ENCODE measurements at places on chromosomes 12 and 14.

DNA sequence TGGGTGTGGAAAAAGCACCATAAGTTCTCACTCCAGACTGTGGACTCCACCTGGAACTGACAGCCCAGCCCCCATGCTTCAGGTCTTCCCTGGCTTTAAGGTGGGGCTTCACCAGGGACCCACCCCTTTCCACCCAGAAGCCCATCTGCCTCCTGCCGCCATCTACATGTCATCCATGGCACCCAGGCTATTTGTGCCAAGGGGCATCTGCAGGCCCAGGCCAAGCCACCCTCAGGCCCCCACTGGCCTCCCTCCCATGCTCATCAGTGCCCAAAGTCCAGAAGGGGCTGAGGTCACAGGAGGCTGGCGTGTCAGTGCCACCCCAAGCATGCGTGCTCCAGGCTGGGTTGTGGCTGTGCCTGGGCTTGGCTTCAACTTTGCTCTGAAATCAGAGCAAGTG, 212.2 kb upstream of the DIO3 start:
- DNase-seq, result no peak

GRCh38 chr14:32397861-32398640, 69.0 kb downstream of the AKAP6 start:
- DNase-seq, result no peak

DNA sequence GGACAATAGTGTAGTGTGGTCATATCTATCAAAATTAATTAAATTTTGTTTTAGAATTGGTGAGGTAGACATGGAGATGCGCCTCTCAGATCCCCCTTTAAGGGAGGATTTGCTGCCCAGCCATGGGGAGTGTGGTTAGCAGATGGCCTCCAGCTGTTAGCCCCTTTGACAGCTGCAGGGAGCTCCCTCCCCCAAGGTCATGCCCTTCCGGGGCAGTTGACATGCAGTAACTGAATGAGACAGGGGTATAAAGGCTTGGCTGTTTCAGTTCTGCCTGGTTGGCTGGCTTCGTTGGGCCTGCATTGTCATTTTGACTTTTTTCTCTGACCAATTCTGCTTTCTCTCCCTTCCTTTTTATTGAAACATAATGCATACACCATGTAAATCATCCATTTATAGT, 291.5 kb upstream of the SRRM4 start:
- DNase-seq, result no peak

- DNase-seq, result no peak
Measured at GRCh38 chr14:70646705-70647104, 5.0 kb downstream of the TTC9 start.

DNA sequence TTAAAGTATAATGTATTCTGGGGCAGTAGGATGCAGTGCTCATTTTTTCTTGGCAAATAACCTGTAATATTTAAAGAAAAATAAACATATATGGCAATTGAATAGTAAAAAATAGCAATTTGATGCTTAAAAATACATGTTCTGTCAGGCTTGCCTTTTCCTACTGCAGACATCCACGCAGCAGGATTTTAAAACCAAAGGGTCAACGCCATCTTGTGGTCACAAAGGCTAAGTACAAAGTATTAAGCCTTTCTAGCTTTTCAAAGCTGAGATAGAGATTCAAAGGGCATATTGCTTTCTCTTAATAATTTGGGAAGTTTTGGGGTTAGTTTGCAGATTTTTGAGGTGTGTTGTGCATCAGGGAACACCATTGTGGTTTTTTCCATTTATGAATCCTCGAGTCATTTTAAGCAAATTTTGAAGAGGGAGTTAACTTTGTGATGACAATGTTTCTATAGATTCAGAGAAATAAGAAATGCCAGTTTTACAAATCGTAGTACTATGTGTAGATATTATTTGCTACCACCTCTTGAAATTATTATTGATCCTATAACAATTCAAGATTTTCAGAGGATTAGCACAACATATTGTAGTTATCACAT, 4.7 kb upstream of the CCER1 start:
- peak; percentile 12 for DNase-seq
